ENCODE measurements at places on chromosomes 3 and 15.

DNA sequence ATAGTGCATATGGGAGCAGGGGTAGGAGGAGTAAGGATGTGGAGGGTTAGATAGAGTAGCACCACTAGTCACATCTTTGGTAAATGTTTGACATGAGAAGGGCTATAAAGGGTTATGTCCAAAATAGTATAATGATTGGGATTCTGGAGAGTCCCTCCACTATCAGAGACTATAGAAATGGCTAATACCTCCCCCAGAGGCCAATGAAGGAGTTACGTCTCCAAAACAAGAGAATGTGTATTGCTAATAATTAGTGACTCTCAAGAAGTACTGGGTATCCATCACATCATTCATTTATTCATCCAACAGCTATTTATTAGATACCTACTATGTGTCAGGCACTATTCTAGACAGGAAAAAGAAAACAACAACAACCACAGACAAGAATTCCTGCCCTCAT is 203.7 kb upstream of the UMPS start:
- DNase-seq = no peak

DNA sequence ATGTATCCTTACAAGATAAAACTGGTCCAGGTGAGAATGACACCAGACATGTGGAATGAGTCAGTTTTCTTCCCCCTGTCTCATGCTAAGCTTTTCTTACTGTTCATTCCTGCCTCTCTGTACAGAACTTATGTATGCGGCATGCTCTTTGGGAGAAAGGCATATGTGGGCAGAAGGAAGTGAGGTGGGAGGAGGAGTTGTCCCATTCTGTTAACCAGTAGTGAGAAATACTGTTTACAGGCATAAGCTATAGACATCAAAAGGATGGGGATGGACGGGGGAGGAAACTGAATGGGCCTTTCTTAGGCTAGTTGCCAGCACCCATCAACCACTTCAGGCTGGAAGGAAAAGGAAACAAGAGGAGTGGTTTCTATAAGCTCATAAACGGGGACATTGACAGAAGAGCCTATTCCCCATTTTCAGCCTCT is 143.6 kb upstream of the BHLHE40 start:
- DNase-seq = no peak

DNA sequence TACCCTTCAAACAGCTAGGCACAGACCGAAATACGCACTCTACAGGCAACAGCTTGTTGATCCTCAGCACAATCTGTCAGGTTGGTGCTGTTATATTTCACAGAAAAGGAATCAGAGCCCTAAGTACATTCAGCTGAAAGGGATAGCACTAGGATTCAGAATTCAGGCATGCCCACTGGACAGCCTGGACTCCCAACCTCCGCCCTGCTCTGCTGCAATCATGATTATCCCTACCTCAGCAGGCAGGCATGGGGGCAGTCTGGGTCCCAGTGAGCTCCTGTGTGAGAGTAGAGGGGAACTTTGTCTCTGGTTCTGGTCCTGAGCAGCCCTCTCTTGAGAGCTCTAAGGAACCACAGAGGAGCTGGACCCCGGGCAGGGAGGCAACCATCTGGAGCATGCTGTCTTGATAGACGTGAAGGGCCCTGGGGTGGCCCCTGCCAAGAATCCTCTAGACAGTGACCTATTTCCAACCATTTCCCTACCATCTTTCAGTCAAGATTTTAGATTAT is 23.4 kb upstream of the NOX5 start:
- no peak for DNase-seq

DNA sequence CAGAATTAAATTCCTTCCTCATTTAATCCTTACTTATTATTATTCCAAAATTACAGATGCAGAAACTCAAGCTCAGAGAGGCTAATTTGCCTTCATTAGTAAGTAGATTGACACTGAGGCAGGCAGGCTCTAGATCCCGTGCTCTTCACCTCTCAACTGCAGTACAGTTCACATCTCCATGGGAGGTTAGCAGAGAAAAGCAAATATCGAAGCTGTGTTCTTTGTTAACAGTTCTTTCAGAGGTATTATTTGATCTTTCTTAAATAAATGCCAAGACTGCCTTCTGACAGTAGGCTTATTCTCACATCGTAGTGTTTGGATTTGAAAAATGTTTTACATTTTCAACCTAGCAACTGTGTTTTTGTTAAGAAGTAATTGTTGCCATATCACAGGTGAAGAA is 15.9 kb upstream of the FAH start:
- DNase-seq = no peak

GRCh38 chr3:180288816-180289215 is 252.1 kb upstream of the PEX5L start:
- no peak for DNase-seq

DNA sequence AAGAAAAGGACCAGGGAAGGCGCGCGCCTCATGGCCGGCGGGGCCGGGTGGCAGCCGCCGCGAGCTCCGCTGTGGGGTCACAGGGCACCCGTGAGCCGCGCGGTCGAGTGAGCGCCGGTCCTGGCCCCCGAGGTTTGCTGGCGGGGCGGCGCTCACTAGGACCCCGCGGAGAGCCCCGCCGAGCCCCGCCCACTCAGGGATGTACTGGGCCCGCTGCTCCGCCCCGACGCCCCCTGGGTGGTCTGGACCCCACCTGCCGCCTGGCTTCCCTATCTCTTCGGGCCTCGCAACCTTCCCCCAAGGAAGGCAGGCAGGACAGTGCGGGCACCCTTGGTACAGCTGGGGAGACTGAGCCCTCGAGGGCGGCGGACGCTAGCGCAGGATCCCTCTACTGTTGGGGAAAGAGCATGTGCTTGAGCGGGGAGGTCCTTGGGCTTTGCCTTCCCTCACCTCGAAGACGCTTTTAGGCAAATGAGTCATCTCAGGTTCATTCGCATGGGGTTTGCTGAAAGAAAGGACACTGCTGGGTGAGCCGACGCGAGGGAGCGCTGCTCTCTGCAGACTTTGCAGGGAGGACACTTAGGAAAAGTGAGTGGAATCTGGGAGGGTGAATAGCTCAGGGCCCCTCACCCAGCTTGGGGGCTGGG is at the start of gene CHRNB4:
Gene CHRNB4, minus strand, starts transcription at position 109 of the 647 bp plus-strand sequence. Its CDS starts 77 bp downstream, at position 32.
- DNase-seq = no peak

GRCh38 chr15:48112242-48112641 is 8.5 kb upstream of the SLC24A5 start:
- no peak for DNase-seq

GRCh38 chr3:150975992-150976368 is 3.5 kb upstream of the CLRN1 start:
- no peak for DNase-seq

GRCh38 chr15:64651601-64652191 is 123.7 kb downstream of the RBPMS2 start:
- DNase-seq = no peak

DNA sequence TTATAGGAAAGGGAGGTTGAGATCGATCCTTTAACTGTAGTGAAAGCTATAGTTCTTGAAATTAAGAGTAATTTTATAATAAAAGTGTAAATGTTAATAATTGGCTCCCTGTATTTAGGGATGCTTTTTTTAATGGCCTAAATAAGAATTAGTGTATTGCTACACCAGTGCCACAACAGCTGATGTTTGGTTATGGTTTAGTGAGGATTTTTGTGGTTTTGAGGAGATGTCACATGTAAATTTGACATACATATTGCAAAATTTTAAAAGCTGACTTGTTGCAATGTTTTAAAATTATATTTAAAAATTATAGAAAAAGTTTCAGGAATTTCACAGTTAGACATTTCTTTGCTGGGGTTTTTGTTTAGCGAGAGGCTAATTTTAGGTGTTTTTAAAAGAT is 3.9 kb downstream of the TSC22D2 start:
- no peak for DNase-seq

GRCh38 chr3:48086705-48087104 is 70.5 kb upstream of the MAP4 start:
- no peak for DNase-seq

DNA sequence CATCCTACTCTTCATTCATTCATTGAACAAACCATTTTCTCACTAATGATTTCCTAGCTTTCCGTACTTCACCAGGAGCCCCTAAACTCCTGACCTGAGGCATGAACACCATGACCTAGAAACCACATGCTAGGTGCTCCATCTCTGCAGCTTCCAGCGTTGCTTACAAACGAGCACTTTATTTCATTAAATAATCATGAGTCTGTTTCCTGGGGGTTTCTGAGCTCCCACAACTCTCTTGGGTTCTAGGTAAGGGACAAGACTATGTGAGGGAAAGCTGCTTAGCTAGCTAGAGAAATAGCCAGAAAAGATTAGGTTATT is 1.3 kb downstream of the MAP2K1 start:
- no peak for DNase-seq

Measured in anterior cingulate cortex (tissue), 58 donors.